Activated CD8-positive, alpha-beta memory T cell treated with anti-CD3 and anti-CD28 coated beads for 4 hours (primary cell): ENCODE measurements at places on chromosomes 2 and 18.

- DNase-seq = no peak
Observed at GRCh38 chr2:11566383-11566782, 32.5 kb downstream of the GREB1 start.

DNA sequence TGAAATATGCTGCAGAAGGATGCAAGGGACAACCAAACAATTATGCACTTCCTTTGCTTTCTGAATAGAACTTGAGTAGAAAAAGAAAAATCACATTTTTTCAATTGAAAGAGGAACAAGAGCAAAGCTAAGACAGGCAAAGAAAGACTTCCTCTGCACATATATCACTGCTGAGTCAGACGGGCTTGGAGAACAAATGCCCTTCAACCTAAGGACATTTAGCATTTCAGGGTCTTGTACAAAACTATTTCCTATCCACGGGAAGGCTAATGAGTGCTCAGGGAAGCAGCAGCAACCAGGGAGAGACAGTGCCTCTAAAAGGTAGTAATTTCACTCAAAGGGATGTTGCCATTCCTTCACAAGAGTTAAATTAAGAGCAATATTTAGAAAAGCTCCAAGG lies 570.0 kb upstream of the GCFC2 start:
- DNase-seq = no peak

- no peak for DNase-seq
Observed at GRCh38 chr2:180205621-180206235, 198.6 kb upstream of the CWC22 start.

DNA sequence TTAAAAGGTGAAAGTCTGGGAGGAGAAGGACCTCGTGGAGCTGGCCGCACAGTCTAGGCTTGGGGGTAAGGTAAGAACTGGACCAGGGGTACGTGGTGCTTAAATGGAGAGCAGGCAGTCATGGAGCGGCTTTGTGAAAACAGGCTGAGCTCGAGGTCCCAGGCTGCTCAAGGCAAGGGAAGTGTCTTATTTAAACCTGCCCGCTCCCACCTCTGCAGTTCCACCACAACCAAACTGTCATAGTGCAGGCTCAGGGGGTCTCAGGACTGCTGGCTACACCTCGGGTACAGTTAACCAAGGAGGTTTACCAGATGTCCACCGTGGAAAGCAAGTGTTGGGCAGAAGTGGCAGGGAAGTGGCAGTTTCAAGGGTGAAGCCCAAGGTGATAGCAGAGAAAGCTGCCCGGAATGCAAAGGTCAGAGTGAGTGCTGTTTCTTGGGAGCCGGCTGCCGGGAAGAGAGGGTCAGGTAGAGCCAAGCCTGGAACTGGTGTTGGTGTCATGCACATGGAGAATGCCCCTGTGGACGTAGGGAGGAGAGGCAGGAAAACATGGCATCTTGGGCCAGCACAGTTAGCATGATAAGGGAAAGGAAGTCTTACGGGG lies 203.3 kb downstream of the GBX2 start:
- DNase-seq = no peak

- no peak for DNase-seq
Observed at GRCh38 chr2:134109725-134110124, 144.1 kb upstream of the MGAT5 start.

- DNase-seq = no peak
Observed at GRCh38 chr2:25460261-25460905, 118.7 kb upstream of the DNMT3A start.

DNA sequence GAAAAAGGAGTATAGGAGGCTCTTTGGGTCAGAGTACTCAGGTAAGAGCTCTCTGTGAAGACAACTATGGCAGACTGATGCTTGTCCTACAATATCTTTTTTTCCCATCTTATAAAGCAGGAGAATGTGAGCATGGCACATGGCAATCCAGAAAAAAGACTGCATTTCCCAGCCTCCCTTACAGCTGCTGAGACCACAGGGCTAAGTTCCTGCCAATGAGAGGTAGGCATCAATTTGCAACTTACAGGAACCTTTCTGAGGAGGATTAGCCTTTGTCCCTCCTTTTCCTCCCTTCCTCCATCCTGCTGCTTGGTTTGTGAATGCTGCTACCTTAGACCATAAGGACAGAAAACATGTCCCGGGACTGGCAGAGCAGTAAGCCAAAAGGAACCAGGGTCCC lies 37.8 kb upstream of the ST8SIA5 start:
- DNase-seq = no peak

DNA sequence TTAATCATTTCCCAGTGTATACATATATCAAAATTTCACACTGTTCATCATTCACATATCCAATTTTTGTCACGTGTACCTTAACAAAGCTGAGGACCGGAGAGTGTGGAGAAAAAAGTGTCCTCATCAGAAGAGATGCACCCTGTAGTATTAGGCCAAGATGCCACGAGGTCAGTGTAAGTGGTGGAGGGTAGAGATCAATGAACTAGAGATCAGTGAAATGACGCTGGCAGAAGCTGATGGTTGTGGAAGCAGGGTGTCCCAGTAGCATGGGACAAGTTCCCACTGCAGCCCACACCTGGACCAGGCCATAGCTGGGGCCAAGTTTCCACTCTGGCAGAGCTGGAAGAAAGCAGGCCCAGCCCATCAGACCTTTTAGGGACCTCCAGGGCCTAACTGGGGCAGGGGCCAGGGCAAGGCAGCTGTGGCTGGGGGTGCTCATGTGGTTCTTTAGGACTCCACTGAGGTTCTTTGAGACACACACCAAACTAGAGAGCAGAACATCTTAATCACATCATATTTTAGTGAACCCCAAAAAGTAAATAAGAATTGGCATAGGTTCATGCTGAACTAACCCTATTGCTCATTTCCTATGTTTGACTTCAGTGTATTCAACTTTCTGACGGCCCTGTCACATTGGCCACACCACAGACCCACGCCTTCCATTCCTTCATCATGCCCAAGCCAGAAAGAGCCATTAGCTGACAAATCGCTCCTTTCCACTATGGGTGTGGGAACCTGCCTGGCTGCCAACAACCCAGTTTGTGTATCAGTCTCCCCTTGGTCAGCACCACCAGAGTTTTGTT lies 21.6 kb upstream of the GPR55 start:
- no peak for DNase-seq

- DNase-seq = no peak
Observed at GRCh38 chr18:54100466-54100865, 124.0 kb downstream of the MBD2 start.

DNA sequence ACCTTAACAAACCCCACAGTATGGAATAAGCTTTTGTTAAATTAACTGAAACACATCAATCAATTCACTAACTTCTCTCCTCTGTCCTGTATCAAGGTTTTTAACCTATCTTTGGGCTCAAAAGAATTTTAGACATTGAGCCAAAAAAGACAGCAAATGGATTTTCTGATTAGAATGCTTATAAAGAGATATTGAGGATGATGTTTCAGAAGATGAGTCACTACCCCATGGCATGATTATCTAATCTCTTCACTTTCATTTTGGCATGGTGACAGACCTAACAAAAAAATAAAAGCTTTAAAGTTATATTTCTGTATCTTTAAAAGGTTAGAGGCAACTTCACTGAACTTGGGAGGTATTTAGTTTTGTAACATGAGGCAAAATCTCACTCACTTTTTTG lies 55.5 kb downstream of the SGPP2 start:
- no peak for DNase-seq

- no peak for DNase-seq
Observed at GRCh38 chr2:217797661-217798069, 205.1 kb downstream of the TNS1 start.

GRCh38 chr2:224990710-224991109 lies 51.6 kb downstream of the DOCK10 start:
- DNase-seq = no peak

DNA sequence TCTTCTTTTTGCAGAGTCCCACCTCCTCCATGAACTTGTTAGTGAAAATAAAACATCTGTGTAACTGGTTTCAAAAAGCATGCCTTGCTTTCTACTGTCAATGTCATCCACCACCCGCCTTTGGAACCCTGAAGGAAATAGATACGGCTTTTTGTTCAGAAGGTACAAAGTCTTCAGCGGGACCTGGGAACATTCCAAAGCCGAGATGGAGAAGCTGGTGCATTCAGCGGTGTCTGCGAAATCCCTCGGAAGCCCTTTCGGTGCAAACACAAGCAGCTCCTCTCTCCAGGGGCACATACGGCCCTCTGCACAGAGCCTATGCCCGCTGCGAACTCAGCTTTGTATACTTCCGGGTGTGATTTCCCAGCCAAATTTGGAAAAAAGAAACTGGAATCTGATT lies 555.8 kb upstream of the SALL3 start:
- DNase-seq = no peak

DNA sequence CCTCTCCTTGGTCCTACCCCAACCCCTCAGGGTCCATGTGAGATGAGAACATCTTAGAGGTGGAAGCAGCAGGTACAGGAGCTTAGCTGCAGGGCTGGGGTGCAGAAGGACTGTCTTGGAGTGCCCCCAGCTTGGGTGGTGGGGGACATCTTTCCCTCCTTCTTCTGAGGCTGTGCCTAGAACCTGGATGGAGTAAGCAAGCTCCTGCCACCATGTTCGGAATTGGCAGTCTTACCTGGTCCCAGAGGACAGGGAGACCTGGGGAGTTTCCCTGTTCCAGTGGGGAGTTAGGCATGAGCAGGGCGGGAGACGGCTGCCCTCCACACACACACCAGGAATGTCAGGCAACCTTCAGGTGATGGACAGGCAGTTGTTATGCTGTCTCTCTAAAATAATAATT lies 131.0 kb upstream of the COPS8 start:
- DNase-seq = no peak

GRCh38 chr2:137369106-137369505 lies 595.2 kb upstream of the HNMT start:
- DNase-seq = no peak

- DNase-seq = no peak
Observed at GRCh38 chr18:49901862-49902340, 88.6 kb upstream of the ACAA2 start.

GRCh38 chr2:154489266-154489858 lies 209.1 kb upstream of the KCNJ3 start:
- no peak for DNase-seq

DNA sequence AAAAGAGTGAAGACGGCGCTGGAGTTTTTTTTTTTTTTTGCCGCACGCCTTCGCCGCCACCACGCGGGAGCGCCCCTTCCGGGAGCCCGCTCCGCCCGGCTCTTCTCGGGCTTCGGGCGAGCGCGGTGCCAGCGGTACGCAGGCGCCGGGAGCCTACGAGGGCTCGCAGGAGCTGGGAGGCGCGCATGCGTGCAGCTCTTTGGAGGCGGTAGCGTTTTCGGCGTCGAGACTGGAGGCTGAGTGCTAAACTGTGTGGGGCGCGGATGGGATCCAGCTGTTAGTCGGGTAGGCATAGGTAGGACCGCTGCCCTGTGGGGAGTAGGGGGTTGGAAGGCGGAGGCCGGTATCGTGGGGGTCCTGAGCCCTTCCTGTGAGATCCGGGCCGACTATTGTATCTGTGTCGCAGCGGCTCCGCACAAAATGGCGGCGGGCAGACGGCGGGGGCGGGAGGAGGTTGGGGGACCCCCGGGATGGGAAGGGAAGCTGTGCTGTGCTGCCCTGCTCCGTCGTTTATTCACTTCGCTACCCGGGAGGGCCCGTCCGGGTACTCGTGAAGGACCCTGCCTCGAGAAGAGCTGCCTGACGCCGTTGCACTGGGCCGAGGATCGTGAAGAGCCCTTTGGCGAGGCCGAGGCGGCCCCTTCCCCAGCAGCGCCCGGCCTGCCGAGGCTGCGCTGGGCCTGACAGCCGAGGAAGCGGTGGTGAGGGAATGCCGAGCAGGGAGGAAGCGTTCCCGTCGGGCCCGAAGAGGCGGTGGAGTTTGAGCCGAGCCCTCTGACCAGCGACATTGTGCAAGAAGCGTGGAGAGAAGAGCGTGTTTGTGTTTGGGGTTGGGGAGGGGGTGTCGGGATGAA lies at the start of gene ZNF638:
ZNF638 (plus strand) TSS at position 202 of the 854 bp plus-strand sequence. CDS start 17,173 bp downstream, outside the sequence.
- DNase-seq = peak; percentile 77

DNA sequence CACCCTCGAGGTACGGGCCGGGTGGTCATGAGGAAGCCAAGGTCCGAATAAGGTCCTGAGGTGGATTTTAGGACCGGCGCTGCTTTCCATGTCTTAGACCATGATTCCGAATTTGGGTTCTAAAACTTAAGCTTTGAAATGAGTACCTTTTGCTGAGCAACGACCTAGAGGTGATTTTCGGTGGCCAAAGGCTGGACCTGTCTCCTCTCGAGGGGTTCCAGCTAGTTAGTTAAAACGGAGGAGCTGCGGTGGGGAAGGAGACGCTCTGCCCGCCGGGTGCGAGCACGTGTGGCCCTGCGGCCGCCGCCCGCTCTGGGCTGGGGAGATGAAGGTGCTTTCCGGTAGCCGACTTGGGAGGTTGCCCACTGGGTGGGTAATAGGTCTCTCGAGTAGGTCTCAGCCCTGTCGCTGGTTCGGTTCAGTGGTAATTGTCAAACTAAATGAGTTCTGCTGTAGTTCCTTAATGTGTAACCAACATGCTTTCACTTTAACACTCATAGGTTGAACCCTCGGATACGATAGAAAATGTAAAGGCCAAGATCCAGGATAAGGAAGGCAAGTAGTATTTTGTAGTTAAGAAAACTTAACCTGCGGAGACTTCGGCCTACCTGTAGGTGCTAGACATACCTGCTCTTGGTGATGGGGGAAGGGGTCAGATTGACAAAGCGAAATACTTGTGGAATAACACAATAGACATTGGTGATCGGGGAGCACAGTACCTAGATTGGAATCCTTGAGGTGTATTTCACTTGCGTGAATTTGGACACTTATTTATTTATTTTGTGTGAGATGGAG lies 572 bp downstream of the RPS27A start:
- no peak for DNase-seq

GRCh38 chr18:48139431-48140347 lies 209.2 kb upstream of the SMAD2 start:
- DNase-seq = no peak

DNA sequence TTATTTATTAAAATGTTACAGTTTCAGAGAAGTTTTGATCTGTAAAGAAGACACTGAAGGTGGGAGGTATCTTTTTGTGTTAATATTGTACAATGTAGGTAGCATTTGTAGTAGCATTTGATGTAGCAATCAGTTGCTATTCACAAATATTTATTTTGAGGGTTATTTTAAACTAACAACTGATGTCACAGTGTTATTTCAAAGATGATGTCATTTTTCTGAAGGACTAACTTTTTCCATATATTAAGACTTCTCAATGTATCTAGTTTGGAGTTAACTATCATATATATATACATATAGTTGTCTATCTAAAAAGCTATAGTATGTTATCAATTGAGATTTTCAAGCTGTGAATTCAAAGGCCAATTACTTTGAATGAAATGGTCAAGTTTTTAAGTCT lies 1003.3 kb downstream of the DSC3 start:
- DNase-seq = no peak

DNA sequence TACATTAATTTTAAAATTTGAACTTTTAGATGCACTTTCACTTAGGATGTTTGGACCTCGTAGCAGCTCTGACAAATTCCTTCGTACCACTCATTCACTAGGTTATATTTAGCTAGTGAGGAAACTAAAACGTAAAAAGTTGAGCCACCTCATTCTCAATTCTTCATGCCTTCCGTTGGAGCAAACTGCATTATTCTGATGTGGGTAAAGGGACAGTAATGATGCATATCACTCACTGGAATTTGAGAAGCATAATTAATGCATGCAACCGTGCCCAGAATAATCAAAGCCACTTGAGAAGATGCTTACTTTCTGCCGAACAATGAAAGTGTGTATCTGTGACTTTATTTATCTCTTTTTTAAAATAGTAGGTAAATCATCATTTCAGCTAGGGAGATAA lies 2.2 kb downstream of the CNOT9 start:
- DNase-seq = no peak
